ENCODE measurements at places on chromosomes 12 and 14. TPM values are rescaled to one million over a fixed set of nuclear protein-coding genes. Genes with fewer than 3 reads are reported as not detected.
A peak's percentile ranks its signal among the peaks of the same experiment; 100 is the strongest.

RERG gene
- not detected for total RNA-seq

DNA sequence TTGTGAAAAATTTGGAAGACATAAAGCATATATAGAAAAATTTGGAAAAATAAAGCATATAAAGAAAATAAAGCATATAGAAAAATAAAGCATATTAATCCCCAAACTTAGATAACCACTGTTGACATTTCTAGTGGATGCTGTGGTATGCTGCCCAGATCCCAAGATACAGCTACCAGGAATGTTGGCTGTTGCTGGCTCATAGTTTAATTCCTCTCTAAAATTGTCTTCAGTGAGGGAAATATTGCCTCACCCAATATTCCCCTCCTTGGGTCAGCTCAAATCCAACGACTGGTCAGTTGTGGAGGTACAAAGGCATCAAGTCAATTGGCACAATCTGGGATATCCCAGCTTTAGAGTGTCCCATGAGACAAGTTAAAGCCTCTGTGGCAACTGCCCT is 10.1 kb upstream of the KICS2 start:
- H3K36me3 ChIP-seq, result no peaks in the 10 kb centered on the region
- DNase-seq, result no peak
- no peaks in the 10 kb centered on the region for H3K4me1 ChIP-seq
- no peaks in the 10 kb centered on the region for H3K27me3 ChIP-seq

SLC41A2 gene
- total RNA-seq, result 20.4 TPM

GRCh38 chr12:125683748-125684381 is 618.6 kb downstream of the AACS start:
- H3K27me3 ChIP-seq, result no peaks in the 10 kb centered on the region
- no peaks in the 10 kb centered on the region for H3K4me1 ChIP-seq
- no peak overlapping the region for H3K4me3 ChIP-seq
- no peak for DNase-seq
- H3K27ac ChIP-seq, result no peak overlapping the region
- no peaks in the 10 kb centered on the region for H3K36me3 ChIP-seq

GRCh38 chr14:75170772-75171171 is 5.6 kb downstream of the TMED10 start:
- DNase-seq, result no peak
- H3K36me3 ChIP-seq, result no peaks in the 10 kb centered on the region
- no peak overlapping the region for H3K27ac ChIP-seq
- H3K4me1 ChIP-seq, result peaks cover 18% of the 10 kb centered on the region

- H3K27me3 ChIP-seq, result 0 out of 2 replicates have a peak, but pooled peaks cover 7% of the 10 kb centered on the region
- DNase-seq, result peak; percentile 47
- H3K36me3 ChIP-seq, result no peaks in the 10 kb centered on the region
- H3K4me3 ChIP-seq, result no peak overlapping the region
Measured at GRCh38 chr12:1912580-1913376, 5.7 kb downstream of the CACNA2D4 start.

DNA sequence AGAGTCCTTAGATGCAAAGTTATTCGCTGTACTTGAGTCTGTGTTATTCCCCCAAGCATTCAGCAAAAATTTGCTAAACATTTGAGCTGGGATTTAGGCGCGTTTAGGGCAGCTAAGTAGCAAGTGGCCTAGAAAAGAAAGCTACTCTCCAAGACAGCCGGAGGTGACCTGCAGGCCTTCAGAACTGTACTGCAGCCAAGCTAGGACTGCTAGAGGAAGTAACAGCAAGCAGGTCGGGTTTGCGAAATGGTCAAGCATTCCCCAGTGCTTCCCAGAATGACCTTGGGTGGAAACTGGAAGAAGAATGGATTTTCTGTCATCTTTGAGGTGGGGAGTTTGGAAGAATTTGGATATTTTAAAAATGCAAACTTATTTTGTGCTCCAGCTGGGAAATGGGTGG is 287.5 kb downstream of the FOXN3 start:
- H3K4me3 ChIP-seq, result no peak overlapping the region
- no peak for DNase-seq
- no peak overlapping the region for H3K27ac ChIP-seq
- H3K36me3 ChIP-seq, result no peaks in the 10 kb centered on the region
- no peaks in the 10 kb centered on the region for H3K27me3 ChIP-seq

TRIM9 gene
- 2.6 TPM for total RNA-seq

NOS1 gene
- 0.11 TPM for total RNA-seq

NGB gene
- not detected for total RNA-seq

DNA sequence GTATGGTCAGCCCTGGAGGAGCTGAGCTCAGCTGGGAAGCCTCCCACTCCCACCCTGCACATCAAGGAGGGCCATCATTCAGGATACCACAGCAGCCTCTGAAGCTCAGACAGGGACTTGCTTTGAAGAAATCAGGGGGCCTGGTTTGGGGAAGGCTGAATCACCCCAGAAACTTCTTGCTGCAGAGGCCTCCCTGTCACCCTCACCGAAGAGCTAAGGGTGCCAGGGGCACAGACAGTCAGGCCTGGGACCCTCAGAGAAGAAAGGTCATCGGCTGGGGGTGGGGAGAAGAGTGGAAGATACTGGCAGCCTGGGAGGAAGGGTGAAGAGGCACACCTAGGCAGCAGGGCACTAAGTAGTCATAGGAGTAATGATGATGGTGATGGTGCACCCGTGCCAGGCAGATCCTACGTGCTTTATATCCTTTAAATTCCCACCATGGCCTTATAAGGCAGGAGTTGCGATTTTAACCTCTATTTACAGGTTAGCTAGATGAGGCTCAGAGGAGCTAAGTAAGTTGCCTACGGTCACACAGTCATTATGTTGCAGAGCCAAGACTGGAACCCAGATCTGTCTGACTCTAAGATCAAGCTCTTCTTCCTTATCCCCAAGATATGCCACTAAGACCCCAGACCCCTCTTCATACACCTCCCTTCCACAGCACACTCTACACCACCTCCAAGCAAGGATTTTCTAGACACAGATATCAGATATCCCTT is 28.5 kb upstream of the PNMA1 start:
- H3K36me3 ChIP-seq, result peaks cover 10% of the 10 kb centered on the region
- DNase-seq, result no peak
- H3K27me3 ChIP-seq, result no peaks in the 10 kb centered on the region
- H3K4me3 ChIP-seq, result no peak overlapping the region
- peaks cover 78% of the 10 kb centered on the region for H3K4me1 ChIP-seq
- peak overlapping the region; percentile 92 for H3K27ac ChIP-seq

GRCh38 chr12:124626971-124627411 is 59.6 kb upstream of the NCOR2 start:
- peaks cover 21% of the 10 kb centered on the region for H3K4me1 ChIP-seq
- no peak for DNase-seq
- H3K36me3 ChIP-seq, result no peaks in the 10 kb centered on the region
- H3K4me3 ChIP-seq, result no peak overlapping the region

NANOG gene
- total RNA-seq, result not detected

GRCh38 chr12:112409906-112410244 is 470 bp upstream of the RPL6 start:
- no peak overlapping the region for H3K27ac ChIP-seq
- DNase-seq, result no peak
- peaks cover 37% of the 10 kb centered on the region for H3K36me3 ChIP-seq
- H3K4me3 ChIP-seq, result peak overlapping the region; percentile 83

DNA sequence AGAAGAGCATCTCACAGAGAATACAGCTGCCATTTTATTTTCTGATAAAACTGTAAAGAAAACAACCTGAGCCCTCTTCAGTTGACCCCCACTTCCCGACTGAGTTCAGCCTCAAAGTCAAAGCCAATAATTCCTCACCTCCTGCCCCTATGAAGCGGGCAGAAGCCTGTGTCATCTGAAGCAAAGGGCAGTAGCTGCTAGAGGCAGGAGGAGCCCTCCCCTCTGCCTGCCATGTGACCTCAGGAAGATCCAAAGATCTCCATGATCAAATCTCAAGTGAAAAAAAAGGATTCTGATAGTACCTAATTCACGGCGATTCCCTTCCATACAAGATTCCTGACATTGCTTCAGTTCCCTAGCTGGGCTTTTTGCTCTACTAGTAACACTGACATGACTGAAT is 223.1 kb upstream of the CAND1 start:
- no peak for DNase-seq
- H3K36me3 ChIP-seq, result no peaks in the 10 kb centered on the region
- H3K27ac ChIP-seq, result no peak overlapping the region
- no peak overlapping the region for H3K4me3 ChIP-seq
- H3K4me1 ChIP-seq, result peaks cover 62% of the 10 kb centered on the region

DNA sequence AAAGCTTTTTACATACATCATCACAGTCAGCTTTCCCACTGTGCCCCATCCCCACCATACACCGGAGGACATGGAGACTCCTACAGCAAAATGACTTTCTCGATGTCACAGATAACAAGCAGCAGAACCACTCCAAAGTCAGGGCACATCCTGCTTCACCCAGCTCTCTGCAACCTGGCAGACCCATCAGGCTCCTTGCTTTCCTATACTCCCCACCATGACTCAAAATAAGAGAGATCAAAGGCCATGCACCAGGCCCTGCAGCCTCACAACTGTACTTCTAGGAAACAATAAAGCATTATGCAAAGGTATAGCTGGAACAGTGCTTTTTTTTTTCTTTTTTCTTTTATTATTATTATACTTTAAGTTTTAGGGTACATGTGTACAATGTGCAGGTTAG is 187.4 kb downstream of the DPF3 start:
- no peak overlapping the region for H3K27ac ChIP-seq
- H3K4me3 ChIP-seq, result no peak overlapping the region
- 0 out of 2 replicates have a peak, but pooled peaks cover 2% of the 10 kb centered on the region for H3K36me3 ChIP-seq
- no peak for DNase-seq

GRCh38 chr12:69929531-69929930 is 104.5 kb downstream of the MYRFL start:
- H3K27me3 ChIP-seq, result no peaks in the 10 kb centered on the region
- H3K27ac ChIP-seq, result no peak overlapping the region
- no peak overlapping the region for H3K4me3 ChIP-seq
- H3K36me3 ChIP-seq, result no peaks in the 10 kb centered on the region
- H3K4me1 ChIP-seq, result no peaks in the 10 kb centered on the region

FOXN4 gene
- not detected for total RNA-seq

GRCh38 chr12:95004610-95005009 is 1.1 kb upstream of the NDUFA12 start:
- H3K27ac ChIP-seq, result no peak overlapping the region
- peaks cover 4% of the 10 kb centered on the region for H3K4me1 ChIP-seq
- no peak overlapping the region for H3K4me3 ChIP-seq
- H3K27me3 ChIP-seq, result no peaks in the 10 kb centered on the region
- H3K36me3 ChIP-seq, result peaks cover 5% of the 10 kb centered on the region

- H3K4me3 ChIP-seq, result no peak overlapping the region
- no peaks in the 10 kb centered on the region for H3K36me3 ChIP-seq
- DNase-seq, result no peak
Measured at GRCh38 chr12:52612431-52613383, 5.7 kb downstream of the KRT73 start.

TMPRSS12 gene
- total RNA-seq, result not detected

DNA sequence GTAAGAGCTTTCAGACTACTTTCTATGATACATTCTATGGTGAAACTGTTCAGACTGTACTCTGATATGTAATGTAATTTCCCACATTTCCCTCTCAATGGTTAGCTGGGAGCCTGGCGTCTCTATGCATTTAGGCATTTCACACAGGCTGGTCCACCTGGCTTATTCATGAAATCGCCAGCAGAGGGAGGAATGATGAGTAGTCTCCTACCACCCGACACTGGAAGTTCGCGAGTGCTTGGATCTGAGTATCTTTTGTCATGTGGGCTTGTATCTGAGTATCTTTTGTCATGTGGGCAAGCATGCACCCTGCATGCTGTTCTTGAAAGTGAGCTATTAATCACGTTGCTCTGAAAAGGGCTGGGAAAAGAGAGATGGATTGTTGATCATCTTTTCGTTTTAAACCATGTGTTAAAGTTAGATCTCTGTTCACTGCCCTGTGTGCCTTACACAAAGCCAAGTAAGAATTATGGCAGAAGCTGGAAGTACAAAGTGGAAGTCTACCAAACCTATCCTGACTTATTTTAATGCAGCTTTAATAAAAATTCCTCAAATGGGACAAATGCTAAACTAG is 235.0 kb downstream of the ATP23 start:
- no peak overlapping the region for H3K27ac ChIP-seq
- DNase-seq, result peak; percentile 85
- H3K4me1 ChIP-seq, result no peaks in the 10 kb centered on the region
- no peaks in the 10 kb centered on the region for H3K36me3 ChIP-seq
- no peaks in the 10 kb centered on the region for H3K27me3 ChIP-seq

DNA sequence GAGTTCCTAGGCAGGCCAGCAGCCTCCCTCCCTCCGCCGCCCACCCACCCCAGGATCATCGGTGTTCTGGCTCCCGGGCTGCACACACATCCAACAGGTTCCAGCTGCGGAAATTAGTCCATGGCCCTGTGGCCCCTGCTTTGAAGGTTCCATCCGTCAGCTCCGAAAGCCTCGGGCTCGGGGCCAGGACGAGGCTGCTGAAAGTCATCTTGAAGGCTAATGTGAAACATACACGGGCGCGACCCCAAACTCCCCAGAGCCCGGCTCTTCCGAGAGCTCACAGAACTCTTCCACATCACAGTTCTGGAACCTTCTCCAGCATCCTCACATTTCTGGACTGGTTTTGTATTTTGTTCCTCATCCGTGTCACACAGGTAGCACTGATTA is 19.8 kb downstream of the KDM2B start:
- no peak overlapping the region for H3K27ac ChIP-seq
- H3K27me3 ChIP-seq, result no peaks in the 10 kb centered on the region
- H3K36me3 ChIP-seq, result no peaks in the 10 kb centered on the region
- H3K4me1 ChIP-seq, result no peaks in the 10 kb centered on the region
- no peak overlapping the region for H3K4me3 ChIP-seq

TMCC3 gene
- total RNA-seq, result 6.5 TPM

DNA sequence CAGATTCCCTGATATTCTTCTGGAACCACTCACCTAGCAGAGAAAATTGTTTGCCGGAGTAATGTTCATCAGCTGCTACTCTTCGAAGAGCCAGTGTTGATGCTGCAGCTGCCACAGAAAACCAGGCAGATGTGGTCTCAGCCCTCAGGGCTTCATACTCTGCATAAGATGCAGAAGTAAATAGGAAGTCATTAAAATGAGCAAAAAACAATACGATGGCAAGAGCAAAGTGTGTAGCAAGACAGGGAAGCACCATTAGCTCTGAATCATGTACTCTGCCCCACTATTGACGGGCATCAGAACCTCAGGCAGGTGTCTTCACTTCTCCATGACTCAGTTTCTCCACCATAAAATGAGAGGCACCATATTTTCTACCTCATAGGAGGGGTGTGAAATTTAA is 991.6 kb upstream of the TMEM132C start:
- DNase-seq, result no peak
- no peak overlapping the region for H3K4me3 ChIP-seq
- no peaks in the 10 kb centered on the region for H3K36me3 ChIP-seq
- H3K27me3 ChIP-seq, result no peaks in the 10 kb centered on the region
- H3K27ac ChIP-seq, result peak overlapping the region; percentile 97
